NCI-H1048 (cell line): ENCODE measurements at places on chromosomes 2 and 18.

DNA sequence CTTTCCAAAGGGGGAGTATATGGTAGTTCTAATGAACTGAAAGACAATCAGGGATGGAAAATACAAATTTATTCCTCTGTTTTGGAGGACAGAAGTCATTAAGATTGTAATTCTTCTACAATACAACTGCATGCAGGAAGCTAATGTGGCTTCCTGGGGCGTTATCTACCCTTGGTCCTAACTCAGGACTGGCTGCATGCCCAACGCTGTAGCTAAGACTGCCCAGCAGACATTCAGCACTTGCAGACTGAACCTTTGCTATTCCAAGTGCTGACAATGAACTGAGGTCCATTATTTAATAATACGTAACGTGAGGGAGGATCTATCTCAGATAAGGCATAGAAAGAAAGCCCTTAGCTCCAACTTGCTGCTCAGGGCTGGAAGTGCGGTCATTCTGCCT lies 53.2 kb downstream of the ZAP70 start:
- DNase-seq = no peak

DNA sequence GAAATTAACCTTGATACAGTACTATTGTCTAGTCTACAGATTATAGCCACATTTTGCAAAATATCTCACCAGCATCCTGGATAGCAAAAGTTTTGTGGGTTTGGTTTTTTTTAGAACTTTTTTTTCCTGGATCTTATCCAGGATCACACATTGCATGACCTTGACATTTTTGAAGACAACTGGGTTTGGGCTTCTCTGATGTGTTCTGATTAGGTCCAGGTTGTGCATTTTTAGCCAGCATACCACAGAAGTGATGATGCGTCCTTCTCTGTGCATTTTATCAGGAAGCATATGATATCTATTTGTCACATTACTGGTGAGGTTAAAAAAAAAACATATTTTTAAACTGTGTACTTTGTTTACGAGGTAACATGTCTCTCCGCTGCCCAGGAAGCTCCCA lies 221.0 kb upstream of the OSR1 start:
- DNase-seq = no peak

DNA sequence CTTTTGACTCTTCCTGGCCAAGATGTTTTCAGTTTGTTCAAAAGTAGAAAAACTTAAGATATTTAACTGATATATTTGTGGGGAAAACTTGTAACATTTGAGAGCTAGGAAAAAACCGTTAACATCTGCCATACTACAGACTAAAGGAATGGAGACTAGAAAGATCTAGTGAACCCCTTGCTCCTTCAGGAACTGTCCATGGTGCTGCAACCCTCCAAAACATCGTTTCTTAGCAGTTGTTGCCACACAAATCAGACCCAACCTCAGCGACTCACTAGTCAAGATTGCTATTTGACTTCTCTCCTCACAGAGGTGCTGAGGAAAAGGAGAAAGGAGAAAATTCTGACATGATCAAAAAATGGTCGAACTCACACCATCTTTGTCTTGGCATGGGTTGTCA lies 393.8 kb upstream of the LYPD1 start:
- no peak for DNase-seq

DNA sequence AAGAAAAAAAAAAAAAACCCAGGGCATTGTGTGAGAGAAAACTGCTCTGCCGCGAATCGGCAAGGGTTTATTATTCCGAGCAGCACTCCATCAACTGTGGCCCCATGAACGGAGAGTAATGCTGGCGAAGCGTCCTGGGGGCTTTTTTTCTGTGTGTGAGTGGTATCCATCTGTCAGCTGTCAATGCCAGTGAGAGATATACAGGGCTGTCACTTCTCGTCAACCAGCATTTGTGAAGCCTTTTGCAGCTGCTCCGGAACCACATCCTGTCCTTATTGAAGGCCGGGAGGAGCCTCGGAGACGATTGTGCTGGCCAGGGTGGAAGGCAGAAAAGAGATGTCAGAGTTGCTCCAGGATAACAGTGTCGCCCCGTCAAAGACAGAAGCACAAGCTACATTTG lies 356.9 kb upstream of the SMIM21 start:
- DNase-seq = no peak

GRCh38 chr2:10964052-10964790 lies 52.5 kb downstream of the KCNF1 start:
- no peak for DNase-seq

- DNase-seq = no peak
These were observed 86.7 kb upstream of the CTAGE1 start for GRCh38 chr18:22504251-22505030.

- no peak for DNase-seq
These were observed 54.1 kb downstream of the EML4 start for GRCh38 chr2:42223067-42223854.

GRCh38 chr18:1045658-1046057 lies 141.0 kb downstream of the ADCYAP1 start:
- no peak for DNase-seq

DNA sequence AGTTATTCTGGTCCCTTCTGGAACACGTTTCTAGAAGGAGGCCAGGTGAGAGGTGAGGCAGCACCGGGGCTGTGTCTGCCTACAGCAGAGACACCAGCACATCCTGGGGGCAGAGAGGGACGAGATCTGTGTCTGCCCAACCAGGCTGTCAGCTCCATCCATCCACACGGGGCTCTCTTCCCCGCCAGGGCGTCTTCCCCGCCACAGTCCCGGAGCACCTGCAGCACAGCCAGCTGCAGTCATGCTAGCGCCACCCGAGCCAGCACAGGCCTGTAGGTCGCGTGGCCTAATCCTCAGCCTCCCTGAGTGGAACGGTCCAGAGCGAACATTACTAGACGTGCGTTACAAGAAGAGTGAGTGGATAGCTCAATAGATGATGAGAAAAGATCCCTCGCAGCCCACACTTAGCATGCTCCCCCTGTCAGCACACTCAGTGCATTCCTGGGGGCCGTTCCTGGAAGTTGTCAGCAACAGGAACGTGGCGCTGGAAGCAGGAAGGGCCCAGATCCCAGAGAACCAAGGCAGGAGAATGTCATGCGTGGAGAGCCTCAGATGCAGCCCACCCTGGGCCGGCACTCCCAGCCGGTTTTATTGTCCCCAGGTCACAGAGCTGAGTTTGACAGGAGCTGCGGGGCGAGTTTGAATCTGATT lies 179.0 kb downstream of the TWIST2 start:
- DNase-seq = no peak

GRCh38 chr2:241315879-241316631 lies at the start of gene SEPTIN2:
TSS of gene SEPTIN2 (plus strand) at chr2:241315925. CDS start at chr2:241324233, 8,308 bp downstream.
- no peak for DNase-seq

DNA sequence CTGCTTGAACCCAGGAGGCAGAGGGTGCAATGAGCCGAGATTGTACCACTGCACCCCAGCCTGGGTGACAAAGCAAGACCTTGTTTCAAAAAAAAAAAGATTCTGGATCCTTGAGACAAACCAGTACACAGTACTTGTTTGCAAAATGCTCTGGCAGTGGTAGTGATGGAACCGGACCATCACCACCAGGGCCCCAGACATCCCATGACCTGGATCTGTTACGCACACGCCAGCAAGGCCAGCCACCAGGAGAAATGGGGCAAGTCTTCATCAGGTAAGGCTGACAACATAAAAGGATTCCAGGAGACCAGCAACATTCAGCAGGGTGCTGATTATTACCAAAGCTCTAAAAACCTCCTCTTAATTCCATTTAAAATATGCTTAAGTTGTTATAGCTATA lies 35.5 kb downstream of the TBC1D8 start:
- no peak for DNase-seq

- DNase-seq = no peak
These were observed 11.0 kb downstream of the IL18R1 start for GRCh38 chr2:102366406-102367112.

DNA sequence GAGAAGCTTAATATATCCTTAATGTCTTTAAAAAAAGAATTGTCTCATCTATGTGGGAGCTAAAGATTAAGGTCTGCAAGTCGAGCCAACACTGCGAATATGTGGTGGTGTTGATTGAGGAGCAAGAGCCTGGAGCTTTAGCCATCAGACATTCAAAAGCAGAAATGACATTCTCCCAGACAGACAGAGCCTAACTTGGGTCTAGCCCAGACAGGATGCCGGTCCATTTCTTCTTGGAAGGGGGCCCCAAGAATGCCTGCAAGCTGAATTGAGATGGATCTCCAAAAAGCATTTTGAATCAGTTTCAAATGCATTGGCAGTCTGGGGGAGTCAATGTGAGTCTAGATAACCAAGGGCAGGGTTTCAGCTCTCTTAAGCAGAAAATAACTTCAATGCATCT lies 30.1 kb upstream of the EML4 start:
- no peak for DNase-seq

- DNase-seq = no peak
These were observed 205.5 kb upstream of the KCNH7 start for GRCh38 chr2:163044114-163044513.

DNA sequence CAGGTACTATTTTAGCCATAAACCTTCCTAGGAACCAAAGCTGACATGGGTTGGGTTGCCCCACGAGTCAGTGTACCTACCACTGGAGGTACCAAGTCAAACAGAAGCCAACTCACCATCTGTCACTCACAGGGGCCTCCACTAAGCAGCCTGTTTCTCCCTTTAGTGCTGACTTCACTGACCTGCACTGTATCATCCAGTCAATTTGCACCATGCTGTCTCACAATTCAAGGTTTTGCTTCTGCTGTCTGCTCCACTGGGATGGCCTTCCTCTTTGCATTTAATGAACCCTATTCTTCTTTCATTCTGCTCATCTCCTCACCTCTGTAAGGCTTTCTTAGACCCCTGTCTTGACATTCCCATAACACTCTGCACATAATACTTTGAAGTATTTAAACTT lies 47.2 kb downstream of the EIF2AK3 start:
- DNase-seq = no peak

- DNase-seq = no peak
These were observed 273.0 kb downstream of the PDE11A start for GRCh38 chr2:177799531-177799930.

- no peak for DNase-seq
These were observed 404 bp upstream of the AKAIN1 start for GRCh38 chr18:5197461-5197860.

- DNase-seq = no peak
These were observed 309.5 kb downstream of the KIAA1328 start for GRCh38 chr18:37138456-37138855.

DNA sequence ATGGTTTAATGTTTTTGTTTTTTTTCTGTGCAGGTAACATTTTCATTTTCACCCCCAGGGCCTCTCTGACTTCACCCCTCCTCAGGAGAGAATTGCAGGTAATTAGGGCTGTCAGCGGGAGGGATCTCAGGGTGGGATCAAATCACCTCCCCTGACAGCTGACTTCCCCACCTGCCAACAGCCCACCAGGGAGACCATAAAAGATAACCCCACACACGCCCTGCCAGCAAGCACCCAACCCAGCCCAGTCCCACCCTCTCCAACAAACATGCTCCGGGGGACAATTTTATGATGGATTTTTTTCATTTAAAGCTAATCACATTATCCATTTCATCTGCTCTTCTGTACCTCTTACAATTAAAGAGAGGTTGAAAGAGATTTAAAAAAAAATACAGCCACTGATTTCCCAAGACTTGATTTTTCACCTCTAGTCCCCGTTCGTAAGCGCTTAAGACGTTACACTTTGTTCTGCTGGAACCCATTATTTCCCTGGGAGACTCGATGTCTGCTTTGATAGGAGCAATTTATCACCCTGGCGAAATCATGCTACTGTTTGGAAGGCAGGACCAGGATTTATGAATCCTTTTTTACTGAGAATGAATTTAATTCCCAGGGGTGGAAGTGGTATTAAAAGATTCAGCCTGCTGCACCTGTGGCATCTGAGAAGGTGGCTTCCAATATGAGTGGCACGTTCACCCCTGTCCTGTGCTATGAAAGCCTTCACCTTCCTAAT lies 232.9 kb upstream of the ID2 start:
- no peak for DNase-seq

DNA sequence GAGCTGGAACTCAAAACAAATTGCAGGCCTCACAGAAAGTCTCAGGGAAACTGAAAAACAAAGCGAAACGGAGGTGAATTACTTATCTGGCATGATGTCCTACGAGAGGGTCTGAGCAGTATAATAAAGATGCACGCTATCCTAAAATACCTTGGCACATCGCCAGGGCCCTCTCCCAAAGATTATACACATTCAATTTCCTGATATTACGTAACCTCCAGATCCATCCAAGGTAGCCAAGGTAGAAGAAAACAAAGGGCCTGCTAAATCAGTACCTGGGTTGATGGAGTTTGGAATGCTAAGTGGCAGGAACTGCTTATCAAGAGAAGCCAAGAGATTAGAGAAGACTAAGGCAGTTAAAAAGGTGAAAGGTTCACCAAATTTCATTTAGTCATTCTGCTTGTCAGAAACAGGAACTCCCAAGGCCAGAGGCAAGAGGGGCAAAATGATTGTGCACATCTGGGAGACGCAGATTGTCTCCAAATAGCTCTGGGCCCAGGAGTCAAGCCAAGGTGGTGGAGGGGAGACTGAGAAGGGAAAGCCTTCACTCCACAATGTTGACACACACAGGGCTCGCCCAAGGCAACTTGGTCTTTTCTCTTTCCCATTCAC lies 236.8 kb upstream of the ATP5MC3 start:
- no peak for DNase-seq

GRCh38 chr2:117982376-117983033 lies 31.4 kb downstream of the CCDC93 start:
- no peak for DNase-seq

DNA sequence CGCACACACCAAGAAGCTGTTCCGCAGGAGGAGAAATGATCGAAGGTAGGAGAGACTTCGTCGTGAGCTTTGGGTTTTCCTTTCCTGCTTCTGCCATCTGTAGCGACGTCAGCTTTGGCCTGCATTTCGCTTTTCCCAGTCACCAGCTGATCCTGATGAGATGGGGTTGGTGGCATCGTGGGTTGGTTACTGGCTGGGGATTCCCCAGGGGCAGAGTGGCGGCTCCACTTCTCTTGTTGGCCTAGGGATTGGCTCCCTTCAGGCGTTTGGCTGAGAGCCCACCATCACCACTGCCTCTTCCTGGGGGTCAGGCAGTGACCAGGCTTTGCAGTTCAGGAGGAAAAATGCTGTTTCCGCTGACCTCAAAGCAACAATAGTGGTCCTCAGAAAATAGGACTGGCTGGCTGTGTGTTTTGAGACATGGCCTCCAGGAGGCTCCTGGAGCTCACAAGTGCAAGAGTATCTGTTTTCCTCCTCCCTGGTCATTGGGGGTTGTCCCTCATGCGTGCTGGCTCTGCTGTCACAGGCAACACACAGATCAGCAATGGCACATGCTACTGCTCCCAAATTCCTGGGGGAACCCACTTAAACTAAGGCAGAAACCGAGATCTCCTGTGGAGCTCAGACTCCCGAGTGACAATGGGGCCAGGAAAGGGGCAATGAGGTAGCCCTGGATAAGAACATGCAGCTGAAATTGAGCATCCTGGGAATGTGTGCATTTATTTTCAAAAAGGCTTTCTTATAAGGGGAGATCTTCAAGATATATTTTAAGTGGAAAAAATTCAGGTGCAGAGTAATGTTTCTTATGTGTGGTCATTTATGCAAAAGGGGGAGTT lies 173.0 kb downstream of the CTIF start:
- no peak for DNase-seq
